ENCODE measurements at places on chromosomes 1 and 21.

GRCh38 chr1:234724516-234725176 lies 114.7 kb upstream of the IRF2BP2 start:
- peak; percentile 52 for DNase-seq

GRCh38 chr1:52190500-52191252 lies 48.8 kb downstream of the ZFYVE9 start:
- no peak for DNase-seq

GRCh38 chr1:21520899-21521716 lies 11.9 kb downstream of the ALPL start:
- DNase-seq = no peak

DNA sequence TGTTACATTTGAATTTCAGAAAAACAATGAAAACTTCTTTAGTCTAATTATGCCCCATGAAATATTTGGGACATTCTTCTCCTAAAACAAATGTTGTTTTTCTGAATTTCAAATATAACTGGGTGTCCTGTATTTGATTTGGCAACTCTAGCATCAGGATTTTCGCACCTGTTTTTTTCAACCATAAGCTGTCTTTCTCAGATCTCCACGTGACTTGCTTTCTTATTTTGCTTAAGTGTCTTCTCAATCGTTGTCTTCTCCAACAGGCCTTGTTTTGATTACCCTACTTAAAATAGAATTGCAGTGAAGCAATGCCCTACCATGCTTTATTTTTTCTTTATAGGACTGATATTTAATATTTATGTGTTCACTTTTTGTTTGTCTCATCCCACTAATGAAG lies 752.8 kb upstream of the RGS18 start:
- no peak for DNase-seq

GRCh38 chr21:17911628-17912027 lies 92.5 kb upstream of the C21orf91 start:
- DNase-seq = no peak

DNA sequence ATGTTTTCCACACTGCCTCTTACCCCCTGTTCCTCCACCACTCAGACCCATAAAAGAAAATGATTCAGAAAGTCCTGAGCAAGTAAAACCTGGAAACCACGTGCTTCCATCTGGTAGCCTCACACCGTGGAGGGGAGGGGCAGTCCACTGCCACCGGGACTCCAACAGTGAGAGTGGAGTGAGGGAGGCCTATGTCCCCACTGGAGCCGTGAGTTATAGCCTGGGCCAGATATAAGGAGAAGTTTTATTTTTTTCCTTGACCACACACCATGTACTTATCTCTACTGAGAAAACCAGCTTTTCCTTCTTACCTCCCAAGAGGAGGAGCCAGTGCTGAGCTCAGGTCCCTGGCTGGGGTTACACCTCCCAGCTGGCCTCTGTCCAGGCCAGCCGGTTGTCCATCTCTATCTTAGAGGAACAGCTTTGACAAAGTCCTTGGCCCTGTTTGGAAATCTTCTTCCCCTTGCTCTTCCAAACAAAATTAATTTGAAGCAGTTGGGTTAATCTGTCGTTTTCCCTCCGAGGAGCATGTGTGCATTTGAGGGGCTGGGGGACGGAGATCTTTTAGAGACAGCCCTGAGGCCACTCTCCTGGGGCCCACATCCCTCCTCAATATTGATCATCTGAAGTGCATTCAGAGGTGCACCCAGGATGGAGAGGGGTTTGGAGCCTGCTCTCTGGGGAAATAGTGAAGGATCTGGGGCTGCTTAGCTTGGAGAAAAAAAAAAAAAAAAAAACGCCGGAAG lies 49.1 kb upstream of the SERBP1 start:
- DNase-seq = peak; percentile 48

GRCh38 chr1:39255222-39255621 lies 50.7 kb downstream of the MACF1 start:
- no peak for DNase-seq

DNA sequence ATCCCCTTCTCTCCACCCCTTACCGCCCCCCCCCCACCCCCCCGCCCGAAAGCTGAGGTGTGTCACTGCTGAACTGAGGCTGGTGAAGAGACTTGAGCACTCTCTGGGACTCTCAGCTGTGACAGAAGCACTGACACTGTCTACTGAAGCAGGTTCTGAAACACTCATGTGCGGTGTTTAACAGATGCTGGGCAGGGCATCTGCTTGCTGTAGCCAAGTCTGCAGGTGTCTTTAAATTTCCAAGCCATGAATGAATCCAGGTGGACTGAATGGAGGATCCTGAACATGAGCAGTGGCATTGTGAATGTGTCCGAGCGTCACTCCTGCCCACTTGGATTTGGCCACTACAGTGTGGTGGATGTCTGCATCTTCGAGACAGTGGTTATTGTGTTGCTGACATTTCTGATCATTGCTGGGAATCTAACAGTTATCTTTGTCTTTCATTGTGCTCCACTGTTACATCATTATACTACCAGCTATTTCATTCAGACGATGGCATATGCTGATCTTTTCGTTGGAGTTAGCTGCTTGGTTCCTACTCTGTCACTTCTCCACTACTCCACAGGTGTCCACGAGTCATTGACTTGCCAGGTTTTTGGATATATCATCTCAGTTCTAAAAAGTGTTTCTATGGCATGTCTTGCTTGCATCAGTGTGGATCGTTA lies at the start of gene GPR52:
TSS of gene GPR52 (plus strand) at position 99 of the 665 bp plus-strand sequence. CDS start at position 247, 148 bp downstream.
- DNase-seq = no peak

DNA sequence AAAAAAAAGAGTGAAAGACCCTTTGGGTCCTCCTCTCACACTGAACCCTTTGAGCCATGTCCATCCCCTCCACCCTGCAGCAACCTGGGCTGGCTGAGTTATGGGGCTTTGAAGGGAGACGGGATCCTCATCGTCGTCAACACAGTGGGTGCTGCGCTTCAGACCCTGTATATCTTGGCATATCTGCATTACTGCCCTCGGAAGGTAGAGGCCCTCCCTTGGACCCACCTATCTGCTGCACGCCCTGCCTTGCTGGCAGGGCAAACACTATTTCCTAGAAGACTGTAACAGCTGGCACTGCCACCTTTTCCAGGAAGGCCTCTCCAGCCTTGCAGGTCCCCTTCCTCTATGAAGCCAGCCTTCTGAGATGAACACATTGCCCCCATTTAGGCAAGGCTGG lies 1.1 kb downstream of the SLC50A1 start:
- peak; percentile 64 for DNase-seq

DNA sequence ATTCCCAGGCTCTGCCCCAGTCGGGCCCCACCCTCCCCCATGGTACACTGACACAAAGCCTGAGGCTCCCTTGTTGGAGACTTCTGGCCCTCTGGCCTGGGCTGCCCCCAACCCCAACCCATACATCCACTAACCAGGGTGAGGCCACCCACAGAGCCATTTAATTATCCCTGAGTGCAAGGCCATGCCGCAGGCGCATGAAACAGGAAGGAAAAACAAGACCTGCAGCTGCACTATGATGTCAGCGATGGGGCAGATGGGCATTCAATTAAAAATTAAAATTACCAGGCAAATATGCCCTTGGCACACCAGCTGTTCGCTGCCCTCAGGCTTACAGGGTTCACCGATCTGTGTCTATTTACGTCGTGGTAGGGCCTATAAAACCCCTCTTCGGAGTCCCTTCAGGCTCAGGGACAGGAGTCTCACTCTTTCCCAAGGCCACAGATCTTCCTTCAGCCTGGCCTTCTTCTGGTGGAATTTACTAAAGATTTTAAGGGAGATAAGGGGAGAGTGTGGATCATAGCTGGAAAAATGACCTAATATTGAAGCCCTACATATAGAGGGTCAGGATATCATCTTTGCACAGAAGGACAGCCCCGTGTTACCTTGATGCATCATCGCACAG lies 29.6 kb upstream of the RGS16 start:
- DNase-seq = no peak

- DNase-seq = peak; percentile 9
Observed at GRCh38 chr1:14897080-14897449, 256.5 kb upstream of the TMEM51 start.

- peak; percentile 52 for DNase-seq
Observed at GRCh38 chr1:67053535-67053784, 488 bp downstream of the SLC35D1 start.

DNA sequence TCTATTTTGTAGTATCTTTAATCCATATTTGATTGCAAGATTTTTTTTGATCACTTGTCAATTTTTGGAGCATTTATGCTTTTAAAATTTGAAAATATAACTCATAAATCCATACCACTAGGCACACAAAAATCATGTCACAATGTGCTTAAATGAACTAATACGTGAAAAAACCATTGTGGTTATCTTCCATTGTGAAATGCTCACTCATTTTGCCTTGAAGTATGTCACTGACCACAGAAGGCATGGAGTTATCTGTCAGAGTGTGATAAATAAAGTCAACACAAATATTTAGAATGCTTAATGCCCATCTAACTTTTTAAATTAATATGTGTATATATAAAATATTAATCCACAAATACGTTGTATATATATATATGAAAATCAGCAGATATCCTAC lies 347.2 kb downstream of the PTPRC start:
- no peak for DNase-seq

- no peak for DNase-seq
Observed at GRCh38 chr21:42107177-42107880, 36.2 kb downstream of the UMODL1 start.
